Endodermal cell (in vitro differentiated cells): ENCODE measurements at places on chromosomes 3 and 15. TPM values are rescaled to one million over a fixed set of nuclear protein-coding genes. Genes with fewer than 3 reads are reported as not detected.

DNA sequence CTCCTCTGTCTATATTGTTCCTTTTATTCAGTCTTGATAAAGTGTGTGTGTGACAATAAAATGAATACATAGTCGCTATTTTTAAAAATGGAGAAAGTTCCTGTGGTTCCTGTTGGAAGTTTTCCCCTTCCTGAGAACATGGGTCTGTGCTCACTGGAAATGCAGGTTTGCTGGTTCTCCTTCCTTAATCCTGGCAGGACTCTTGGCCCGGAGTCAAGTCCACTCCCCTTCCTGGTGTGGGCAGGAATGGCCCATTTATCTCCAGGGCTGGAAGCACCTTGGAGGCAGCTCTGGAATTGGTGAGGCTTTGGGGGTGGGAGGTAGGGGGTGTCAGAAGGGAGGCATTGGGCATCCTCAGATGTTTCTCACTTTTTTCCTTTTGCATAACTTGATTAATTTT is 30.1 kb downstream of the FOXL2 start:
- no peak for DNase-seq

DNA sequence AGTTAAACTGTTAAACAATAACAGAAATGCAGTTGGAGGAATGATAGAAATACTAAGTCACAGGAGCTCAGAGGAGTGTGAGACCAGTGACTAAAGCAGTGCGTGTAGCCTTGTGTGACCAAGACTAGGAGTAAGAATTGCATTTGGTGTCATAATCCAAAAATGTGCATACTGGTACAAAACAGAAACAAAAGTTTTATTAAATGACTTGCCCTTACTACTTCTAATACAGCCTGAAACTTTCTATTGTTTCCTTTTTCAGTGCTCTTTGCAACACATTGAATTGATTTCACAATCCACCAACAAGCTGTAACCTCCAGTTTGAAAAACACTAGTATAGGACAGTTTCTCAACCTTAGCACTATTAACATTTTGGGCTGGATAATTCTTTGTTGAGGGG is 17.1 kb downstream of the SNX1 start:
- no peak for DNase-seq

DNA sequence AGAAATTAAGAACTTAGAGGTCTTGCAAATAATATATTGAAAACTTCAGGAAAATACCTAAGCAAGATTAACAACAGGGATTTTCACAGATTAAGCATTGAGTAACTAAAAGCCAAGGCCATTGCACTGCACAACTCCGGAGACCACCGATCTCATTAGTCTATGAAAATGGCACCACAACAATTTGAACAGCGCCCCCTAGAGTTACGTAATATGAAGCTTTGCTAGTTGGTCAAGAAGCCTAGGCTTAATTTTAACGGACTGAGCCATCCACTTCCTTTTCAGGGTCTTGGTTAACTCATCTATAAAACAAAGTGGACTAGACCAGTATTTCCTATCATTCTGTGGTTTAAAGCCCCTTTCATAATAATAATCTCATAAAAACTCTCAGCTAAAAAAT is 24.8 kb downstream of the TMEM212 start:
- DNase-seq, result peak; percentile 46

The TJP1 gene
- 84.0 to 131 TPM (median 131 TPM) in 3 replicates for total RNA-seq

DNA sequence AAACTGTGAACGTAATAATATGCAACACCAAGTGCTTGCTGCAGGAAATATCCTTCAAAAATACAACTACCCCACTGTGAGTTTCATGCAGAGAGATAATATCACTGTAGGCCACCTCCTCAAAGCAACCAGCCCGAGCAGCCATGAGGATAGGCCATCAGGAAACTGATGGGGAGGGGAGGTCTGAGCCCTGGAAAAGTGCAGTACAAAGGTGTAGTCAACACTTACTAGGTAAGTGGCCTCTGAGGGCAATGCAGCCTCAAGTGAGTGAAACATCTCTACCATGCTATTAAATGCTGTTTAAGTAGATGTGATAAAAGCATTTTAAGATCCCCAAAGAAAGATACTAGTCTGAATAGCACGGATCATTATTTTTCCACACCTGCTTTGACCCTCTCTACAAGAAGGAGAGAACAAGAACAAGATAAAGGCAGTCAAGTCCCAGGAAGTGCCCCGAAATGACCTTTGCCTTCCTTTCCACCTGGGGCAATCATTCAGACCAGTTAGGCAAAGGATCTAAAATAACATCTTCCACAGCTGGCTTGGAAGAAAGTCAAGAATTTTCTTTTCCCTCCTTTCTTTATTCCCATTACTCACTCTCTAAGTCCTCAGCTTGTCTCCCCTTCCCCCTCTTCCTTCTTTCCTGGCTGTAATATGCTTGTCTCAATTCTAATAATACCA is 62.8 kb downstream of the FMN1 start:
- no peak for DNase-seq

DNA sequence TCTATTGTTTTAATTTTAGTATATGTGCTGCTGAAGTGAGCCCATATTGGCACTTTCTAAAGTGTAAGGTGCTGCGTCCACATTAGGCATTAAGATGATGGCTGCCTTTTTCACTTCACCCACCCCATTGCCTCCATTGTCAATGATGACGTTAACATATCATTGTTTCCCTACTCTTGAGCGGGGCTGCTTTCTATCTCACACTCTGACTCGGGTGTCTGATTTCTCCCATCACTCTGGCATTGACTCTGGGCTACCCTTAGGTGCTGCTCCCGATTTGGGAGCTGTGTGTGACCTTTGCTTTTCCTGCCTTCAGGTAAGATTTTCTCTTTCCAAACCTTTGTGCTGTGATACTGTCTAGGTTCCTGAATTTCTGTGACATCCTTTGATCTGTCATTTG is 28.8 kb downstream of the CGNL1 start:
- DNase-seq, result no peak

The ZNF106 gene
- total RNA-seq, result 42.1 and 43.5 TPM in 2 replicates

The ANKUB1 gene
- total RNA-seq, result not detected in 3 replicates

The UCN2 gene
- total RNA-seq, result not detected in 2 replicates

The ECE2 gene
- not detected in 3 replicates for total RNA-seq

DNA sequence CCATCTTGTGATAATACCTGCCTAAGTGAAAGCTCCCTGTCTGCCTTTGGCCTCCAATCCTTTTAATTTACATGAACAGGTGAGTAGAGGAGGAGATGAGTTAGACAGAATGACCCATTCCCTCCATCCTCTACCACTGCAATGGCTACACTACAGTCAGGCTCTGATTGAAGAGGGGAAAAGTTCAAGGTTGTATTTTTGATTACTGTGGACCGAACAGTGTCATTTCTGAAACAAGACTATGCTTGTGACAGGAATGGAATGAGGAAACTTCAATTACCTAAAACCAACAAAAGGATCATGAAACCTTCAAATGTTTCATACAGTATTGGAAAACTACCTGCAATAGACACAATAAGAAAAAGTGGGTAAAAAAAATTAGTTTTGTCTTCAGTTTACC is 85.5 kb upstream of the GBE1 start:
- no peak for DNase-seq

The DZIP1L gene
- 27.1 to 32.0 TPM (median 27.9 TPM) in 3 replicates for total RNA-seq

DNA sequence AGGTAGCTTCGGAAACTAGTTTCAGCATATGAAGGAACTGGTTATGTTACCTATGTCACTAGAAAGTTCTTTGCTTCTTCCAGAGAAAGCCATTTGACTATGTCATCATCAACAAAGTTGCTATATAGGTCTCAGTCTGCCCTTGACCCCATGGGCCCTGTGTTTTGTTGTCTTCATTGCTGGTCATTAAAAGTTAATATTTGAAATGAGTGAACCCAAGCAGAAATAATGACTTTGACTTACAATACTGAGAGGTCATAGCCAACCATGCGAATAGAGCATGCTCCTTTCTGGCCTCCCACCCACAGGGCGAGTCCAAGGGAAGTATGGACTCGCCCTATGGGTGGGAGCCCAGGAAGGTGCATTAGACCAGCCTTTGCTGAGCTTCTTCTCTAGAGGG is 40.9 kb downstream of the APH1B start:
- no peak for DNase-seq

The PDIA3 gene
- total RNA-seq, result 558 to 652 TPM (median 578 TPM) in 3 replicates

The COL7A1 gene
- 14.5 to 24.8 TPM (median 16.6 TPM) in 3 replicates for total RNA-seq

- DNase-seq, result no peak
Observed at GRCh38 chr3:62597491-62597890, 224.1 kb upstream of the FEZF2 start.

DNA sequence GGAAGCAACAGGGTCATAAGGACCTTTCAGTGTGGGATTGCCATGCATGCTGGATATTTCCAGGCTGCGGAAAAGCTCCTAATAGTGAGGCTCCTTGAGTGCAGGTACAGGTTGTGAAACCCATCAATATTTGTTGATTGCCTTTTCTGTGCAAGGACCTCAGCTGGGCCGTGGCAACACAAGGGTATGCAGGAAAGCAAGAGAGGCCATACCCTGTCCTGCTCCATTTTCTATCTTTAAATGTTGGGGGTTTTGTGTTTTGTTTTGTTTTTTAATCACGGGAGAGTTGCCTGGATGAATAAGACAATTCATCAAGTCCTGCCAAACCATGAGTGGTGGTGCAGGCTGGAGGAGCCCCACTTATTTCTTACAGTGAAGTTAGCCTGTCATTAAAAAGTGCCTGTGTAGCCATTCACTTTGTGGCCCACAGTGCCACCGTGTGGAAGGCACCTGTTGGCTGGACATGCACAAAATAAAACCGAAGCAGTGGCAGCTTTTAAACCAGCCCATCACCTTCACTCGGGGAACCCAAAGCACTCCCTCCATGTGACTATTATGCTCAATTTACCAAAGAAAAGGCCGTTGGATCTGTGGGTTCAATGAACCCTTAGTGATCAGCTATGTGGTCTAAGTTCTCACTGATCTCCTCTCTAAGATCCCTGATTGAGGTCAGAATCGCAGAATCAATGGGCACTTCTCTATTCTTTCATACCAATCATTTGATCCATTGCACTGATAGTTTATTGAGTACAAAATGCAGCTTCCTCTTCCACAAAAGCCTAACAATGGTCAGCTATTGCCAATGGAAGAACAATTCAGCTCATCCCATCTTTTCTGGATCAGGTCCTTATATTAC is 42.2 kb downstream of the CLDN18 start:
- DNase-seq, result peak; percentile 88

- peak; percentile 45 for DNase-seq
Observed at GRCh38 chr15:77836906-77837648, 204.4 kb upstream of the LINGO1 start.

- DNase-seq, result no peak
Observed at GRCh38 chr15:63013052-63013808, 29.3 kb upstream of the TPM1 start.
